ENCODE measurements at places on chromosomes 7 and 10.

GRCh38 chr10:21193196-21193595 is 296.1 kb upstream of the NEBL start:
- no peak for DNase-seq

- DNase-seq: no peak
These were observed 32.2 kb upstream of the EXOC6 start for GRCh38 chr10:92816091-92816531.

DNA sequence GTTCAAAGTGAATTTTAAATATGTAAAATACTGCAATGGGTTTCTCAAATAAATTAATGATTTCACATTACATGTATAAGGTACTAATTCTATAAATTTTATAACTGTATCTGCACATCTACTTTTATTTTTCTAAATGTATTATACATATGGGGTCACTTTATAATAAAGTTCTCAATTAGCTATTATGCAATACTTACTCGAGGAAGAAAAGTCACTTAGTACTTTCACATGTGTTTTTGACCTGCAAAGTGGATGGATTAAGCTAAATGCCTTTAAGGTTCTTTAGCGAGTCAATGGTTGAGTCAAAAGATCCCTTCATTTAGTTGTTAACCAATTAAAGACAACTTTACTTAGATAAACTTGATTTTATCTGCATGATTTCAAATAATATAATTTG is 437.8 kb downstream of the ANKRD7 start:
- no peak for DNase-seq

DNA sequence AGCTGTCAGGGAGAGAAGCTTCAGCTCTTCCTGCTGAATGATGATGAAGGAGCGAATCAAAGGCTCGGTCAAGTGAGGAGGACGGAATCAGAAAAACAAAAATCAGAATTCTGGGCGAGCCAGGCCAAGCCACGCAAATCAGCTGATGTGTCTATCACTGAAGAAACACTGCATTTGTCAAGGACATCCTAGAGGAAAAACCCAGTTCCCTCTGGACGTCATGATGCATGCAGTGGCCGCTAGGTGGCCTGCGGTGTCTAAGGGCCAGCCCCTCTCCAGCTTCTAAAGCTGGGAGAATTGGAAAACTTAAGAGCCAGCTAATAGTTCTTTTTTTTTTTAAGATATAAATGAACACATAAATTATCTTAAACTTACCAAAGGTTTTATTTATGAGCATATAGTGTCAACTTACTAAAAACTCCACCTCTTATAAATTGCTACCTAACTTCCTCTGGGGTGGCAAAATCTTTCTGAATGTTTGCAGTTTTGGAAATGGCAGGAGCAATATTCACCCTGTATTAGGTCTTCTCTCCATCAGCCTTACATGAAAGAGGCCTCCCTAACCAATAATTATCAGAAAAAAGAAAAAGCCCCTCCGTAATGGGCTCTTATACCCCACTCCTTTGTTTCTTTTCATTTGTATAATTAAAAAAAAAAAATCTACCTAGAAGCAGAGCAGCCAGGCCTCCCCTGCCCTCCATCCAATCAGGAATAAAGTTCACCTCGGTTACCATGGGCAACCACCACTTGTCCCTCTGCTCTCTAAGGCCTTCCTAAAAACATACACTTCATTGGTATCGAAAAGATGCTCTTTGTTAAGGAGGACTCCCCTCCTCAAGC is 186.8 kb downstream of the USP6NL start:
- DNase-seq: peak; percentile 84

- no peak for DNase-seq
These were observed 7.0 kb downstream of the ATP6V0E2 start for GRCh38 chr7:149880638-149881311.

DNA sequence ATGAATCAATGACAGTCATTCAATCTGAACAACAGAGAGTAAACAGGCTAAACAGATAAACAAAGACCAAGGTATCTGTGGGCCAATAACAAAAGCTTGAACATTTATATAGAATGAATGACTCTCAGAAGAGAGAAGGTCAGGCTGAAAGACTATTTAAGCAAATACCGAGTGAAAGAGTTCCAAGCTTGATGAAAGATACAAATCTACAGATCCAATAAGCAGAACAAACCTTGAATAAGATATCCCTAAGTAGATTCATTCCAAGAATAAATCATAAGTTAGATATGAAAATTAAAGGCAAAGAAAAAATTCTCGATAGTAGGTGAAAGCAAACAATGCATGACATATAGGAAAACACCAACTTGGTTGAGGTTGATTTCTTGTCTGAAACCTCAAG is 376.4 kb upstream of the IGFBP3 start:
- no peak for DNase-seq

GRCh38 chr7:134513169-134513752 is 14.1 kb upstream of the AKR1B10 start:
- peak; percentile 72 for DNase-seq

DNA sequence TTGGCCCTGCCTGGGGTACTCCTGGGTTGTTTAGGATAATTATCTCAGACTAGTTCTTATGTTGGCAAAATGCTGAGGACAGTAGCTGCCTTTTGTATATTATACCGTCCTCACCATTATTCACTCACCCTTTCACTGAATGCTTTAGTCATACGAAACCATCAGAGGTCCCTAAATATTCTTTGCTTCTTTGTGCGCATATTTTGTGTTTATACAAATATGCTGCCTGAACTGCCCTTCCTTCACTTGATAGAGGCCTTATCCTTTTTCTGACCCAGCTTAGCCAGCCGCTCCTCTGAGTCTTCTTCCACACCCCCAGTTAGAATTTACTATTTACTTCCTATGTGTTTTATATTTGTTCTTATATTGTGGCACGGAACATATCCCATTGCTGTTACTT is 70.2 kb upstream of the OSBPL3 start:
- DNase-seq: no peak

DNA sequence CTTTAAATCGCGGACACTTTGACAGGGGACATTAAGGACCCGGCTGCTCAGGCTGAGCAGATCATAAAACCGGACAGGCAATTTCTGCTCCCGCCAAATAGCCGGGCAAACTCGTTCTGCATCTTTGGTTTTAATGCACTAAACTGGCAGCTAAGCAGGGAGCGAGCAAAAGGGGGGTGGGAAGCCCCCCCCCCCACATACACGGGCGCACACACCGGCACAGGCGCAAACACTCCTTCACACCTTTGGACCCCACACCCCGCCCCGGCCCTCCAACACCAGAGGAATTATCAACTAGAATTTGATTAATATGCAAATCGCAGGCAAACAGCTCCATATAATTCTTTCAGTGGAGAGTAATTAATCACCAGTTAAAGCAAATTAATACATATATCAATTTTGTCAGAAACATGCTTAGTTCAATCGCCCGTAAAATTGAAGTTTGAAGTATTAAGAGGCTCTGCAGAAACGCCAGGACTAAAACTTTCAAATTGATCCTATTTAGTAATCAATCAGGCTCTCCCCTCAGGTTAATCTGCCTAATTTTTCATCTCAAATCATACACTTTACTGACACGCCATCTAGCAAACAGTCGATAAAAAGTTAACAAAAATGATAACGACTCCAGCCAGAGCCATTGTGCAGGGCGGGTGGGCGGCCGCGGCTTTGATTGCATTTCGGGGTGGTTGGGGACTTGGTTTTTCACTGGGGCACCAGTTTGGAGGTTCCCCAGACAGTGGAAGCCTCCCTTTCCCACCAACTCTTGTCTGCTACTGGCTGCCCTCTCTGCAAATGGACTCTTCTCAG is 9.9 kb downstream of the LBX1 start:
- no peak for DNase-seq

- DNase-seq: no peak
These were observed 86.9 kb downstream of the VTI1A start for GRCh38 chr10:112533916-112534315.

GRCh38 chr7:94111009-94111408 is 106.9 kb upstream of the BET1 start:
- no peak for DNase-seq

DNA sequence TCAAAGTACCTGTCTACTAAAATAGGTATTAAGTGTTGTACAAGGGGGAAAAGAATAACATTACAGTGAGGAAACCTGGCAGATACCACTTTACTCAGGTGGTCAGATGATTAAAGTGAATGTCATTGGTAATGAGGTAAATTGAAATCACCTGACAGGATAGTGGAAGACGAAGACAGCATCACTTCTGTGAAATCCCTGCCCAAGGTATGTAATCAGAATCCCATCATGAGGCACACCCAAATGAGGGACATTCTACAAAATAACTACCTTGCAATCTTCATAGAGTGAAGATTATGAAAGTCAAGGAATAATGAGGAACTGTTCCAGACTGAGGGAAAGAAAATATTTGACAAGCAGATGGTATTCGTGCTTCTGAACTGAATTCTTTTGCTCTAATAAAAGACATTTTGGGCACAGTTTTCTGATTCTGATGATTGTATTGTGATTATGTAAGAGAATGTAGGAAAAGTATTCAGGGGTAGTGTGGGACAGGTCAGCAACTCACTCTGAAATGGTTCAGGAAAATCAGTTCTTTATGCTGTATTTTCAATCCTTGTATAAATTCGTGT is 33.3 kb upstream of the ARMS2 start:
- DNase-seq: peak; percentile 46

- peak; percentile 87 for DNase-seq
These were observed 24.3 kb downstream of the TECTB start for GRCh38 chr10:112307358-112308124.

DNA sequence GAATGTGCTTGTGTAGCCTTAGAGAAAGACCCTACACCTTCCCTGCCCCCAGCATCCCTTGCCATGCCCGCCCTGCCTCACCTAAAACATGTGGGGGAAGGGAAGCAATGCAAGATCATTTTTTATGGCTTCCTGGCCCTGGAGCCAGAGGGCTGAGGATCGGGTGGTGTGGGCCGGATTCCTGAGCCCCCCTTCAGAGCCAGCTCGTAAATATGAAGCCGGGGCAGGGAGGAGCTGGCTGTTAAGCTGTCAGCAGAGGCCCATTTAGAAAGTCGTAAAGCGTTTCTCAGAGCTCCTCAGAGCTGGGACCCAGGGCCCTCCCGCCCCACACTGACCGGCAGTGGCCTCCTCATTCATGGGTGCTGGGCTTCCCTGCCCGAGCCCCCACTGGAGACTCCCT is 23.9 kb downstream of the UNC5B start:
- peak; percentile 47 for DNase-seq

- DNase-seq: no peak
These were observed 9.7 kb downstream of the CAMK1D start for GRCh38 chr10:12358863-12359564.

DNA sequence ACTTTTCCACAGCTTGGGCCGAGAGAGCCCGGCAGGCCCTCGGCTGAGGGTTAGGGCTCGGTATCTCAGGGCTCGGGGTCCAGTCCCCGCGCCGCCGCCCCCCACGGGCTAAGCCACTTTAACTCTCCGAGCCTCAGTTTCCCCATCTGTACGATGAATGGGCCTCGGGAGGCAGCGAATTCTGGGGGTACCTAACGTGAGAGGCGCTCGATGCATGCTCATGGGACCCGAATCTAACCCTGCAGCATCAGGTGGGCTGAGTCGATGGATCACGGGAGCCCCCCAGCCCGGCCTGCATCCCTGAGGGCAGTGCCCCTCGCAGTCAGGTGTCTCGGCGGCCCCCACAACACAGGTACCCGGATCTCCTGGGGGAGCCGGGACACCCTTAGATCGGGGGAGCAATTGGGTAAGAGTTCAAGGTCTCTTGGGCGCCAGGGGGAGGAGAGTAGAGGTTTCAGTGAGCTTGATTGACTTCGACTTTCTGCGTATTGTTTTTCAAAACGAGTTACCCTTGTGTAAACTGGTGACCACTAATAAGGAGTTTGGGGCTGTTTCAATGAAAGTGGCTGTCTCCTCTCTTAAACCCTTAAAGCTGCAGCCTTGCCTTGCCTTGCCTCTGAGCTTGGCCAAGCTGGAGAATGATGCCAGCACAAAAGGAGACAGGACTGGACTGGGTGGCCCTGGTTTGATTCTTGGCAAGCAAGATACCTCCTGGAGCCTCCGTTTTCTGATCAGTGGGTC is 631 bp downstream of the POR start:
- peak; percentile 46 for DNase-seq
